Left ventricle myocardium inferior (tissue), 1 donor: ENCODE measurements at places on chromosomes 16 and 17.
A peak's percentile ranks its signal among the peaks of the same experiment; 100 is the strongest.

GRCh38 chr16:57264381-57264780 lies 19.3 kb downstream of the ARL2BP start:
- no peak for DNase-seq
- no peaks in the 10 kb centered on the region for H3K27me3 ChIP-seq
- H3K4me3 ChIP-seq = no peak overlapping the region
- H3K4me1 ChIP-seq = peaks cover 56% of the 10 kb centered on the region

DNA sequence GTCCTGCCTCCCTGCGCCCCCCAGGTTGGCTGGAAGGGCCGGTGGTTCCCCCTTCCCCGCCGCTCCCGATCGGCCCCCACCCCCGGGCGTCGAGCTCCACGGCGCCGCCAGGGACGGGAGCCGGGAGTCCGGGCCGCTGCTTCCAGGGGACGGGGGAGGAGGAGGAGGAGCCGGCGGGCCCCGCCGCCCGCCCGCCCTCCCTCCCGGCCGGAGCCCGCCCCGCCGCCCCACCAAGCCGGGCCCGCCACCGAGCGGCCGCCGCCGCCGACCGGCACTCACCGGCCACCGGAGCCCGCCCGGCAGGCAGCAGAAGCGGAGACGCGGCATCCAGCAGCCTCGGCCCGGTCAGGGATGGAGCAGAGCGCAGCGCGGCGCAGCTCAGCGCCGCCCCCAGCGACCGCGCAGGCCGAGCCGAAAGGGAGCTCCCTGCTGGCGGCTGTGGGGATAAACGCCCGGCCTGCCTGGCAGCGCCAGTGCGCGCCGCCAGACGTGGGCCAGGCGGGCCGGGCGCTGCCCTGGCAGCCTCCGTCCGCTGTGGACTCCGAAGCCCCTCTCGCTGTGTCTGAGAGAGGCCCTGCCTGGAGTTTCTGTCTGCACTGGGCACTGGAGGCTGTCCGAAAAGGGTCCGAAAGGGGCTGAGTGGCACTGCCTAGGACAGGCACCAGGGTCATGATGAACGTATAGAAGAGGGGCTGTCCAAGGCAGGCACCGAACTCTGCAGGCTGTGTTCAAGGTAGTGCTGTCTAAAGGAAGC lies at the start of gene MYO18A:
MYO18A (minus strand) TSS at position 365 of the 754 bp plus-strand sequence. CDS start 13,458 bp downstream, outside the sequence.
- H3K4me1 ChIP-seq = peaks cover 57% of the 10 kb centered on the region
- peak; percentile 80 for DNase-seq
- no peaks in the 10 kb centered on the region for H3K27me3 ChIP-seq
- peak within 1 kb of the TSS; percentile 92 for H3K27ac ChIP-seq
- no peaks in the 10 kb centered on the region for H3K36me3 ChIP-seq

- DNase-seq = peak; percentile 24
- peak overlapping the region; percentile 53 for H3K4me3 ChIP-seq
- H3K36me3 ChIP-seq = peaks cover 17% of the 10 kb centered on the region
- no peaks in the 10 kb centered on the region for H3K27me3 ChIP-seq
- H3K27ac ChIP-seq = peak overlapping the region; percentile 91
Measured at GRCh38 chr16:69443927-69444631, 19.7 kb downstream of the CYB5B start.

GRCh38 chr17:31216031-31216751 lies 80.8 kb downstream of the OMG start:
- H3K36me3 ChIP-seq = peaks cover 38% of the 10 kb centered on the region
- H3K4me3 ChIP-seq = no peak overlapping the region
- no peak for DNase-seq
- H3K27ac ChIP-seq = peak overlapping the region; percentile 4

- no peaks in the 10 kb centered on the region for H3K4me1 ChIP-seq
- no peak overlapping the region for H3K27ac ChIP-seq
- H3K4me3 ChIP-seq = no peak overlapping the region
- no peaks in the 10 kb centered on the region for H3K36me3 ChIP-seq
- DNase-seq = no peak
- H3K27me3 ChIP-seq = no peaks in the 10 kb centered on the region
Measured at GRCh38 chr16:6193718-6194117, 1096.1 kb upstream of the EEF2KMT start.

DNA sequence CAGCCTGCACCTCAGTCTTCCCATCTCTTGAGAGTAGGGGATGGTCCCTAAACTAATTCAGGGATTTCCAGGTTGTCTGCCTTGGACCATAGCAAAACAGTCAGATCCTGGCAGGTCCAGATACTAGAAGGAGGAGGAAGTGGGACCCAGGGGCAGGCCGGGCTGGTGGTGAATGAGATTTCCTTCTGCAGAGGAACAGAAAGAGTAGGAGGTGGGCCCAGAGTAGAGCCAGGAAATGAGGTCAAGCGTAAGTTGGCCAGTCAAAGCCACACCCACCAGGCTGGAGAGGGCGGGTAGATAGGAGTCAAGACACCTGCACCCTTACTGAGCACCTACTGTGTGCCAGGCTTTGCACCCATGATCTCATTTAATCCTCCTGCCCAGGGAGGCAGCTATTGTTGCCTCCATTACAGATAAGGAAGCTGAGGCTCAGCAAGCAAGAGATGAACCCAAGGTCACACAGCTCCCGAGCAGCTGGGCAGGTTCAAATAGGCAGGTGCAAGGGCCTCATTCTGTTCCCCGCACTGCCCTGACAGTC lies 2.6 kb downstream of the CDH5 start:
- H3K27me3 ChIP-seq = no peaks in the 10 kb centered on the region
- peak overlapping the region; percentile 73 for H3K4me3 ChIP-seq
- H3K27ac ChIP-seq = peak overlapping the region; percentile 93
- DNase-seq = peak; percentile 57
- H3K4me1 ChIP-seq = peaks cover 67% of the 10 kb centered on the region
